ENCODE measurements at places on chromosomes 2 and 18. TPM values are rescaled to one million over a fixed set of nuclear protein-coding genes. Genes with fewer than 3 reads are reported as not detected.

Gene NAT8
- polyA plus RNA-seq, result 0.29 TPM

Gene SLC40A1
- polyA plus RNA-seq, result 34.6 TPM

Gene C1QL2
- not detected for polyA plus RNA-seq

Gene IL1A
- polyA plus RNA-seq, result not detected

Gene COL6A3
- 178 TPM for polyA plus RNA-seq

Gene C2orf72
- 0.23 TPM for polyA plus RNA-seq

Gene USP40
- polyA plus RNA-seq, result 21.3 TPM

Gene CD207
- polyA plus RNA-seq, result 0.19 TPM

Gene SLC11A1
- 0.37 TPM for polyA plus RNA-seq

Gene UGT1A3
- not detected for polyA plus RNA-seq

Gene NTSR2
- not detected for polyA plus RNA-seq

Gene KCNG2
- 0.46 TPM for polyA plus RNA-seq

Gene CD226
- polyA plus RNA-seq, result 0.67 TPM

Gene MTIF2
- 20.1 TPM for polyA plus RNA-seq

Gene CABYR
- 3.3 TPM for polyA plus RNA-seq

Gene LONRF2
- polyA plus RNA-seq, result 1.5 TPM

Gene IL18R1
- 0.57 TPM for polyA plus RNA-seq

Gene ADGRF3
- 0.16 TPM for polyA plus RNA-seq

Gene SLC9A2
- polyA plus RNA-seq, result 2.6 TPM

DNA sequence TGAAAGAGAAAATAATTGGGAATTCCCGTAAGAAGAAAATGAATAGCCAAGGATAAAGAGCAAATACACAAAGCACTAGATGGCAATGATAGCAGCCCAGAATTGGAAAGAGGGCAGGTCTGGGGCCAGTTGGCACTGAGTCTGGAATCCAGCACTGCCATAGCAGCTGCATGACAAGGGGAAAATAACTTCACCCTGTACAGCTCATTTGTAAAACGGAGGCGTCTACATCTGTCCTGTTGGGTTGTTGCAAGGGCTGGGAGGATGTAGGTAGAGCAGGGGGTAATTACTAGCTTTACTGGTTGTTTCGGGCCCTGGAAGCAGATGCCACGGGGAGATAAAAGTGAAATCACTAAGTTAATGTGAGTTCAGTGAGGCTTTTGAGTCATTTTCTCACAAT is 110.0 kb upstream of the RASGRP3 start:
- DNase-seq, result no peak

- no peak for DNase-seq
Measured at GRCh38 chr2:23803965-23804542, 122.9 kb downstream of the ATAD2B start.

GRCh38 chr2:53652131-53652530 is 115.5 kb upstream of the CHAC2 start:
- no peak for DNase-seq

- no peak for DNase-seq
Measured at GRCh38 chr2:217231212-217231611, 371.3 kb upstream of the TNP1 start.

GRCh38 chr2:112915300-112916144 is 4.6 kb downstream of the IL37 start:
- no peak for DNase-seq

- no peak for DNase-seq
Measured at GRCh38 chr2:27320958-27321543, 1.8 kb downstream of the MPV17 start.

DNA sequence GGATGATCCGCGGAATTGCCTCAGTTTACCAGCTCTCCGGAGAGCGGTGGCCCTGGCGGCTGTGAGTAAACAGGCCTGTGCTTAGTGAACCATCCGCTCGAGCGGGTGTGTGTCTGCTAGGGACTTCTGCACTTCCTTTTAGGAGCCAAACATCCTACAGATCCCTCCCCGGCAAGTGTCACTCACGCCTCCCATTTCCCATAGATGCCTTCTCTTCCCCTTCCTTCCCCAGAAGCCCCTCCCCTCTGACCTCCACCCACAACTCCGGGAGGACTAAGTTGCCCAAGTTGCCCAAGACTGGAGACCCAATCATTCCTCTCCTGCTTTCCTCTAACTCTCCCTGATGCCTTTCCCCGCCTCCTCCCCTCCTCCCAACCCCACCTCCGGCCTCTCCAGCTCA is 2.9 kb downstream of the C1QL2 start:
- DNase-seq, result no peak

DNA sequence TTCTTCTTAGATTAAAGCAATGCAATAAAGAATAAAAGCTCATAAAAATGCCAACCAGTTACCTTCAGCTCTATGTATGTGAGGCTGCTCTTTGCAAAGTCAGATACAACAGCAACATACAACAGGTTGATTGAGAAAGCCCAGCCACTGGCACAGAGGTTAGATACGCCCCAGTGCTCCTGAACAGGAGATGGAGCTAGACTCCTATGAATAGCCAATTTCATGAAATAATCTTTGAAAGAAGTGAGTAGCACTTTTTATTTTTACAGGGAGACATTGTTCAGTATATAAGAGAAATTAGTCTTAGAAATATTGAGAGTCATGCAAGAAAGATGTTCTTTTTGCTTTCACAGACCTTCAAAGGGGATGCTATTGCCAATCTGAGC is 362.4 kb upstream of the MEX3C start:
- DNase-seq, result no peak

GRCh38 chr2:180722551-180723239 is 257.7 kb upstream of the UBE2E3 start:
- DNase-seq, result no peak

- DNase-seq, result no peak
Measured at GRCh38 chr2:120485096-120485495, 139.2 kb downstream of the INHBB start.

DNA sequence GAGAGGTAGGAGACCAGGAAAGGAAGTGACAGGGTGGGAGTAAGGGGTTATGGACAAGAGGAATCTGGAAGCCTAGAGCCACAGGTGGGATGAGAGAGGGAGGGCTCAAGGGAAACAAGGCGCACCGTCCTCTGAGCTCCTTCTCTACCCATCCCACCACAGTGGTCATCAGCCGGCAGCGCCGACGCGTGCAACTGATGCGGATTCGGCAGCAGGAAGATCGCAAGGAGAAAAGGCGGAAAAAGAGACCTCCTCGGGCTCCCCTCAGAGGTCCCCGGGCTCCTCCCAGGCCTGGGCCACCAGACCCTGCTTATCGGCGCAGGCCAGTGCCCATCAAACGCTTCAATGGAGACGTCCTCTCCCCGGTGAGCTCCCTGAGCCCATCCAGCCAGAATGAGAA is 5.2 kb downstream of the TMEM198 start:
- no peak for DNase-seq

DNA sequence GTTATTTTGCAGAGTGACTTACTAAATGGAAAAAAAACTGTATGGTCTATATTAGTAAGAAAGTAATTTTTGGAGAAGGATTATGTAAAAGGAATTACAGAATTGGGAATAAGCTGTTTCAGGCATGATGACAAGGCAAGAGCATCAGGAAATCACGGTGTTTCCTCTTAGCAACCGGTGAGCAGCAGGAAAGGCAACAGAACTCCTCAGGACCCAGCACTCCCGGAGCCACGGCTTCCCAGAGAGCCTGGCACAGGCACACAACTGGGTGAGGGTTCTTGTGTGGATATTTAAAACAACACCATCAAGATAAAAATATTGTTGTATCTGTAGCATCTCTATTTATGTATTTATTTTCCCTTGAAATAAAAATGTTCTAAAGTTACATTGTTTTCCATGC is 34.4 kb downstream of the CYP27C1 start:
- no peak for DNase-seq

GRCh38 chr2:181682026-181682789 is 1.9 kb upstream of the NEUROD1 start:
- no peak for DNase-seq

DNA sequence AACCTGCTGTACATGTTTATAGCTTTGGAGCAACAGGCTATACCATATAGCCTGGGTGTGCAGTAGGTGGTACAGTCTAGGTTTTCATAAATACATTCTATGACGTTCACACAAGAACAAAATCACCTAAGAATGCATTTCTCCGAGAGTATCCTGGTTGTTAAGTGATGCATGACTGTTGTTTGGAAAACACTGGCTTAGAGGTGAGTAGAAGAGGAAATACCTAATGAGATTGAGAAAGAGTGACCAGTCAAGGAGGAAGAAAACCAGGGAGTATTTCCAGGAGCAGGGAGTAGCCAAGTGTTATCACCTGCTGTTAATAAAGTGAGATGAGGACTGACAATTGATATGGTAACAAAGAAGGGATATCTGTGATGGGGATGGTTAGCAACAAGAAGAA is 2.9 kb upstream of the ZNF892 start:
- no peak for DNase-seq

- no peak for DNase-seq
Measured at GRCh38 chr18:8998481-8999217, 103.8 kb upstream of the NDUFV2 start.

GRCh38 chr2:231343006-231343710 is 52.4 kb upstream of the B3GNT7 start:
- no peak for DNase-seq

DNA sequence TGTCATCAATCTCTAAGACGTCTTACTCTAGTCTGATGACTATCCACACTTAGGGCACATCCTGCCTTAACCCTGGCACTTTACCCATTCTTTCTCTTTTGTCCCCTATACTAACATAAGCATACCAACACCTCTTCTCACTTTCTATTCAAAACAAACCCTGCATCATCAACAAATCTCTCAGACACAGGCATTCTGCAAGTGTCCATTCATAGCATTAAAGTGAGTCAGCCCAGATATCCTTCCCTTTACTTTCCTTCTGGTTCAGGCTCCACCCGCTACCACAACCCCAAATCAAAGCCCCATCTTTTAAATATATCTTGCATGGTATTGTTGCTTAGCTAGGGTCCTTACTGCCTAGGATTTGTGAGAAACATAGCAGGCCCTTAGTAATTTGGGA is 3.8 kb downstream of the GRB14 start:
- no peak for DNase-seq

DNA sequence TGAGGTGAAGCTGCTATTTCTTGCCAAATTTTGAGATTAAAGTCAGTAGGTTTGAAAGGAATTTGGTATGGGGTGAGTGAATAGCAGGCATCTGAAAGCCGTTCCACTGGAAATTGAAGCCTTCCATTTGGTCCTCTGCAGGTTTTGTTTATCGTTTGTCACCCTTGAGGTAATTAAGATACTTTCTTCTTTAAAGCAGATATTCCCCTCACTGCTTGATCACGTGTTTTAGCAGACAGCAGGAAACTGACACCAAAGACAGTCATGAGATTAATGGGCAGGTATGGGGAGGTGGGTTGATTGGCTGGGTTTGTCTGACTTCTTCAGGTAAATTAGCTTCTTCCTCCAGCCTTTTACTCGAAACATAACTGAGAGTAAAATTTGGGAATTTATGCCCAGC is 10.7 kb downstream of the LPIN1 start:
- no peak for DNase-seq

DNA sequence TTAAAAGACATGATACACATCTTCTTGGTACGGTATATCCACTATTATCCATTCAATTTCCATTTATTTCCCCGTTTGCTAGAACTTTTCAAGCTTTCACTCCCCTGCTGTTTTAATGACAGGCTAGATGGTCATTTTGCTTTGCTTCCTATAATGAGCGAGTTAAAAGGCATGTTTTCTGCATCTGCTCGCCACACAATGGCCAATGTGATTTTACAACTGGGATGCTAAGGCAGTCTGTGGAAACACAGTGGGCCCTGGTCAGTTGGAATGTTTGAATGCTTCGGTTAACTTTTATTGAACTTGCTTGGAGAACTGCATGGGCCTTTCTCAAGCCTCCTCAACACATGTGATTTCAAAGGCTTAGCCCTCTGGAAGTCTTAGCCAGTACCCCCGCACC is 48.4 kb upstream of the TNP1 start:
- no peak for DNase-seq

- DNase-seq, result no peak
Measured at GRCh38 chr2:46885376-46885775, 30.2 kb downstream of the MCFD2 start.

- DNase-seq, result no peak
Measured at GRCh38 chr2:29115797-29116781, 874 bp downstream of the CLIP4 start.

- DNase-seq, result no peak
Measured at GRCh38 chr2:84874381-84875212, 6.3 kb downstream of the TRABD2A start.

DNA sequence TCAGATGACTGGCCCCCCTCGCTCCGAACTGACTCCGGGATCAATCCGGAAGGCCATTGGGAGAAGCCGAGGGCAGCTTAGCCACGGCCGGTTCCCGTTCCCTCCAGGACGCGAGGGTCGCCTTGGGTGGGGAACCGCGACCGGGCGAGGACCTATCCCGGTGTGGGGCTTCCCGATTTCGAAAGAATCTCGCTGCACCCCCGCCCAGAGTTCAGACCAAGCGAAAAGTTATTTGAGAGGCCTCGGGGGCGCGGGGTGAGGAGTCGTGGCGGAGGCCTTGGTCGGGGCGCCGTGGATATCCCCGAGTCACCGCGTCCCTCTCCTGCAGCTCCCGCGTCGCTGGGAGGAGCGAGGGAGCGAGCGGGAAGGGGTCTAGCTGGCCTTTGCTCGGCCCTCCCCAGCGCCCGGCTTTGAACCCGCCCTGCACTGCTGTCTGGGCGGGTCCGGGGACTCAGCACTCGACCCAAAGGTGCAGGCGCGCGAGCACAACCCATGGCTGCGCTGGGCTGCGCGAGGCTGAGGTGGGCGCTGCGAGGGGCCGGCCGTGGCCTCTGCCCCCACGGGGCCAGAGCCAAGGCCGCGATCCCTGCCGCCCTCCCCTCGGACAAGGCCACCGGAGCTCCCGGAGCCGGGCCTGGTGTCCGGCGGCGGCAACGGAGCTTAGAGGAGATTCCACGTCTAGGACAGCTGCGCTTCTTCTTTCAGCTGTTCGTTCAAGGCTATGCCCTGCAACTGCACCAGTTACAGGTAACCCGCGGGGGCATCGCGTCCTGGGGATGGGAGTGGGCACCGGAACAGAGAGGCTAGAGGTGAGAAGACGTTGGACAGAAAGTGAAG is at the start of gene CYP27A1:
Gene CYP27A1, plus strand, starts transcription at position 457 of the 837 bp plus-strand sequence. Its CDS starts 36 bp downstream, at position 493.
- no peak for DNase-seq
